T-helper 22 cell (primary cell): ENCODE measurements at places on chromosomes 7 and 10.

DNA sequence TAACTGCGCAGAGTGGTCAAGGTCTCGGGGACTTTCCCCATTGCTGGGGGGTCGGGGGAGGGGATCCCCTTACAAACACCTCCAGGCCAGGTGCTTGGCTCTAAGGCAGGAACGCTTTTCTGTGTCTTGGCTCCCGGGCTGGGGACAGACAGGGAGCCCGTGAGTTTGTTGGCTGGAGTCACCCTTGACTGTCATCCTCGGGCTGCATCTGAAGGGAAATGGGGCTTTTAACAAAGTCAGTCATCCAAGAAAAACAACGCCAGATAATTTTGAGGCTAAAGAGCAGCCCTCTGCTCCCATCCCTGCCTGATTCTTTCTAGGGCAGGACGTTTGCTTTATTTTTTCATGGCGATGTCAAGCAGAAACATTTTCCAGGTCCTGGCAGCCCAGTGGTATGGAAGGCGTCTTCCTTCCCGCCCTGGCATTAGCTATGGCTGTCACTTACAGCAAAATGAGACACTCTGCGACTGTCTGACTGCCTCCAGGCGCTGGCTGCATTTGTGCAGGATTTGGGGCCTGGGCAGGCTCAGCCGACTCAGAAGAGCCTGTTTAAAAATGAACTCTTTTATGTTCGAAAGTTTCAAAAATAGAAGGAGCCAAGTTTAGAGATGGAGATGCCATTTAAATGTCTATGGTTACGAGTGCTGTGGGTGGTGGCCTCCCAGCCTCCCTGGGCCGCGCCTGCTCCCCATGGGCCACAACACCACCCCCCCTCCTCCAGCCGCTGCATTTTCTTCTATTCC, 54.7 kb upstream of the TNS3 start:
- DNase-seq, result no peak

DNA sequence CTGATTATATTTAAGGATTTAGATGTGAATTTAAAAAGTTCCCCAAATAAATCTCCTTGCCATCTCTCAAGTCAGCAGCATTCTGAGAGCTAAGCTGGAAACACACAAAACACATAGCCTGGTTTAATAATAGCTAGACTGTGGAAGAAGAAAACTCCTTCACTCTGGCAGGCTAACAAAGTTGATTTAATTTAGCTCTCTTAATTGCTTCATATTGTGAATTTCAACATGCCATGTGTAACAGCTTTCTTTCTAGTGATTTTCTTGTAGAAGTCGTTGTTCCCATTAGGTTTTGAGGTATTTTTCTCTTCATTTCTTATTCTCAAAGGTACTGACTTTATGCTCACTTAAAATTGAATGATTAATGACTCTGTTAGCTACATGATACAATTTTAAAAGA, 216.8 kb upstream of the AKR1E2 start:
- no peak for DNase-seq

- DNase-seq, result no peak
These were observed 63.0 kb downstream of the CUX1 start for GRCh38 chr7:101880282-101881054.

DNA sequence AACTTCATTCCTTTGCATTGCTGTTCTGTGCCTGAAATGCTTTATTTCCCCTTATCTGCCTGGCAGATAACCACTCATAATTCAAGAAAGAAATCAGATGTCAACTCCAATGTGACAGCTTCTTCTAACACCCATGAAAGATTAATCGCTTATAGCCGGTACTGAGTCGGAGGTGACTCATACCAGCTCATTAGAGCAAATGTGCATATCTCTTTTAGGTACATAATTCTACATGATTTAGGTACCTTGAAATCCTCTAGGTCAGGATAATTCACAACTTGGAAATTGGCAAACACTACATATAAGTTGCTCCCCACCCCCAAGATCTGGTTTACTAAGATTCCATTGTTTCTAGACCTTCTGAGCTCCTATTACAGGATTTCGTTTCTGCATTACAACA, 554.4 kb upstream of the SORCS1 start:
- no peak for DNase-seq

- DNase-seq, result no peak
These were observed 8.8 kb upstream of the DNTT start for GRCh38 chr10:96295475-96295874.

DNA sequence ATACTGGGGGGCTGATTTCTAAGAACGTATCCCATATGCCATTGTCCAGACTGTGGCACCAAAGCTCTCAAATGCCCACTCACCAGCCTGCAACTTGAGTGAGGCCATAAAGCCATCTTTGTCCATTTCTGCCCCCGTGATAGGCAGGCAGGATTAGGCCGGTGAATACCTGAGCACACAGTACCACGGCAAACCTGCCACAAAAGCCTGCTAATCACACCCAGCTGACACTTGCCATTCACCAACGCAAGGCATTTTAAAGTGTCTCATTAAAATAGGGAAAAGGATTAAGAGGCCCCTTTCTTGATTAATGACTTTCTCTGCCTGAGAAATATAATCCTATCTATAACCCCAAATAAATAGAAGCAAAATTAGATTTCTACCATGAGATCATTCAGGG, 111.4 kb upstream of the NANOS1 start:
- DNase-seq, result no peak

DNA sequence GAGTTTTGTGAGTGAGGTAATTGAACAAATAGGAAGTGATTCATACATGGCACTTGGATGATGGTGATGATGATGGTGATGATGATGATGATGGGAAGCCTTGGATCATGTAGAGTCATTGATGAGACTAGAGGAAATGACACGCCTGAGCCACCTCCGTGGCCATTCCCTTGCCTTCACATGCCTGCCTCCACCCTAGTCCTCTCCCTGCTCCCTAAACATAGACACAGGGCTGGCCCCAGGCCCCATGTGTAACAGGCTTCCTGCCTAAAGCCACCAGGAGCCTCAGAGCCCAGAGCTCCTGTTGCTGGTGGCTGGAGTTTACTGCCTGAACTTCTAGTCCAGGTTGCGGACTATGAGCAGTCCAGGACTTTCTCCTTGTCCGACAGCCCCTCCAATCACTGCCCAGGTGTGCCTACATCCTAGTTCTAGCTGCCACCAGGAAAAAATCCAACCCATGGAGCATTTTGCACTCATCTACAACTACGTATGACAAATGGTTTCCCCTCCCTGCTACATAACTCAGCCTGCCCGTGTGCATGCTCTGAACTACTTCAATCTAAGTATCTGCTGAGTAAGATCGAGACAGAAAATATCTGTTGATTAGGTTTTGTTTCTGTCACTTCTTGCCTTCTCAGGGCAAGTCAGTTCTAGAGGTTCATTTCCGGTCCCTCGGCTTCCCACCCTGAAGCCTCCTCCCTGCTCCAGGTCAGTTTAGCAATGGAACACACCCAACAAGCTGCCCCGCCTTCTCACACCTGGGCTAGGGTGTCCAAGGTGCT, 35.5 kb upstream of the KDM7A start:
- no peak for DNase-seq

GRCh38 chr7:5420067-5420880, 3.4 kb downstream of the TNRC18 start:
- DNase-seq, result no peak

DNA sequence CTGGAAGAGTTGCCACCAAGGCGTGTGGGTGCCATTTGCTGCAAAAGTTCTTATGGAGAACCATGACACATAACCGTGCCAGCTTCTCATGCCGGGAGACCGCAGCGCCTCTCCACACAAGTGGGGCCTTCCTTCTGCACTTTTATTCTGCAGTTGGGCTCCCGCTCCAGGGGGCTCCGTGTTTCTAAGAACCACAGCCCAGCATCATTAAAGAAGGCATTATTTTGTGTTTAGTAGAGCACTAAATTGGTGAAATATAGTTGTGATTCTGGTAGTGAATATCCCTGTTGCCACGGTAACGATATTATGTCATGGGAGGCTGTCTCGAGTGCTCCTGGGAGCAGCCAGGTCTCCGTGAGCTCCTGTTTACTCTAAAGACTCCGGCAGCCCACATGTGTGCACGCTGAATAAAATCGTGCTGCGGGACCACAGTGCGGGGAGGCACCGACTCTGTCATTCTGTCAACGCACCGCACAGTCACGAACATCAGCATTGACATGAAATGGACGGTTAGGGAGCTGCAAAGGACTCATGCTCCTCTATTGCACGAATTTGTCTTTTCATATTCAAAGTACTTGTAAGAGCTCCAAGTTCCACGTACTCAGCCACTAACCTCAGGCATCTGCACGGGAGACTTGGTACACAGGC, 68.8 kb upstream of the PITRM1 start:
- no peak for DNase-seq

DNA sequence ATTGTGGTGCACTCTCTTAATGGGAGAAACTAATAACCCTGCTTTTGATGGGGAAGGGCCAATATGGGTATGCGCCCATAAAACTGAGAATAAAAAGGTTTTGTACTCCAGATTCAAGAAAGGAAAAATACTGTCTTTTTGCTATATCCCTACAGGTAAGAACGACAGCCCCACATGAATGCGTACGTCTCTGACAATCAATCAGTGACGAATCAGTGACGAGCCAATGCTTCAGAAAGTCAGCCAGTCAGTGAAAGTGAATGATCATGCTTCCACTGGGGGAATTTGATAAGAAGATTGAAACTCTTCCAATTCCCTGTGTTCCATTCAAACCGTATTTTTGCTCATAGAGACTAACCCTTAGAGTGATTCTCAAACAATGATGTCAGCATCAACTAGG, 26.3 kb downstream of the ARL5B start:
- DNase-seq, result no peak

- DNase-seq, result no peak
These were observed 17.0 kb downstream of the SUN3 start for GRCh38 chr7:48011951-48012350.

DNA sequence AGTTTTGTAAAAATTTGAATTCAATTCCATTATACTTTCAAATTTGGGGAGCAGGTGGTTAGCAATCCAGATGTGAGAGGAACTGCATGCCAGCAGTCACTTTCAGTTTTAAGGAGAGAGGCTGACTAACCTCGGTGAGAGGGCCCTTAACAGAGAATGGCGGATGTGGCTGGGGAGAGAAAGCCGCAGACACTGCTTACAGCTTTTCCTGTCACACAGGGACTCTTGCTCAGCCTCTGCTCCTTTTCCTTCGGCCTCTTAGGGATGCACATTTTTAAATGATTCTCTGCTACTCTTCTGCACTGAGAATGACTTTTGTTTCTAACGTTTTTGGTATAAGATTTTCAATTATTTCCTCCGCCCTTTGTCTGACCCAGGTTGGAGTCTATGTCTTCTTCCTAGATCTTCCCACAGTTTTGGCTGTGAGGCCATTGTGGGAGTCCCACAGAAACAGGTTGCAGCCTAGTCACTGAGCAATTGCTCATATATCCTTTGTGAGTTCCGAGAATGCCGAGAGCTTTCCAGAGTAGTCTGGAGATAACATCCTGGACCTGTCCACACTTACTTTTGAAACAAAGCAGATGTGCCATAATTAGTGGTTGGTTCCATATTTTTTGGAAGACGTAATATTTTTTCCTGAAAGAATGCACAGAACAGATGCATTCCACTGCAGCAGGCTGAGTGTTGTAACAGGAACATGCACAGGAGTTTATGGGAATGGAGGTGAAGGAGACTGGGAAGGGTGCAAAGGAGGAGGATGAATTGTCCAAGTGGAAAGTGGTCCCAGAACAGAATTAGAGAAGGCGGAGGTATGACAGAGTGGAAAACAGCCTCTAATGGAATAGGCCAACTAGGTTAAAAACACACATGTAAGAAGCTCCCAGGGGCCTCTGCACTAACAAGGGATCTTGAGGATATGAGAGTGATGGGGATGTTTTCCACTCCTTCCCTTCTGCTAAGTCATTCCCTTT, 168.0 kb upstream of the ZNF32 start:
- DNase-seq, result peak; percentile 51

DNA sequence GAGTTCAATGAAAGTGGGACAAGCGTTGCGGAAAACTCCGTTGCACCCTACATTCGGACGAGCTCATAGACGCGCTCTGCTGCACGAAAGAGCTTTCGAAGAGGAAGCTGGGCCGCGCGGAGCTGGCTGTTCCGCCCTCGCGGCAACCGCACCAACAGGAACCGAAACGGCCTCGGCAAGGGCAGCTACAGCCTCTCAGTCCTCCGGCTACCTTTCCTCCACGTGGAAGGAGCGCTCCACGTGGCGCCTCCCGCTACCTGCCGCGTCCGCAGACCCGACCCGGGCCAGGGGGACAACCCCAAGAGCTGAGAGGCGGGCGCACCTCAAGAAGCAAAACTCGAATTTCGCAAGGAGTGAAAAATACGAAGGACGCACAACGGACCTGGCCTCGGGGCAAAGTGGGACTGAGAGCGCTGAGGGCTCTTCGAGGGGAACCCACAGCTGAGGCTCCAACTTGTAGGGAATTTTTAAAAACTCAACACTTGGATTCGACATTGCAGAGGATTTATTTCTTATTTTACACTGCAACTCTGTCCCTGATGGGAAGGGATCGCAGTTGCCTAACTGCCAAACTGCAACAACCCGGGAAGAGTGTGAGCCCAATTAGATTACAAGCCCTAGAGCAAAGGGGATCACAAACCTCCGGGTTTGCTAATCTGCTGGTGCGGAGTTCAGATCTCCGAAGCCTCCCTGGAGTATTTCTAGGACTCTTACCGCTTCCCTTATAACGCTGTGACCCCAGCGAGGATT, 1.4 kb downstream of the HPSE2 start:
- DNase-seq, result no peak

GRCh38 chr7:78083476-78084120, 285.0 kb downstream of the PHTF2 start:
- DNase-seq, result no peak

- DNase-seq, result no peak
These were observed 297.8 kb downstream of the SDK1 start for GRCh38 chr7:3598854-3599253.

DNA sequence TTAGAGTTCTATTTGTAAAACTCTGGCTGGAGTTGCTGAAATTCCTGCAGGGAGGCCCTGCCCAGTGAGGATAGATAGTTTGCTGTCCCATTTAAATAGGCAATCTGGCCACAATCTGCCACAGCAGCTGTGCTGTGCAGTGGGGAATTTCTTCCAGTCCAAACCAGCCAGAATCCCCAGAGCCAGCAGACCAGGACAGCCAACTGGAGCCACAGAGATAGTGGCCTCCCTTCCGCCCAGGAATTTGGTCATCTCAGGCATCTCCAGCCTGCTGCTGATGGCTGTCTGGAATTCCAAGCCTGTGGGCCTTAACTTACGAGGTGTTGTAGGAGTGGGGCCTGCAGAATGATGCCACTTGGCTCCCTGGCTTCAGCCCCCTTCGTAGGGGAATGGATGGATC, 643.4 kb downstream of the DNAJB9 start:
- DNase-seq, result no peak

- no peak for DNase-seq
These were observed 15.7 kb upstream of the FLNC start for GRCh38 chr7:128814499-128814898.

DNA sequence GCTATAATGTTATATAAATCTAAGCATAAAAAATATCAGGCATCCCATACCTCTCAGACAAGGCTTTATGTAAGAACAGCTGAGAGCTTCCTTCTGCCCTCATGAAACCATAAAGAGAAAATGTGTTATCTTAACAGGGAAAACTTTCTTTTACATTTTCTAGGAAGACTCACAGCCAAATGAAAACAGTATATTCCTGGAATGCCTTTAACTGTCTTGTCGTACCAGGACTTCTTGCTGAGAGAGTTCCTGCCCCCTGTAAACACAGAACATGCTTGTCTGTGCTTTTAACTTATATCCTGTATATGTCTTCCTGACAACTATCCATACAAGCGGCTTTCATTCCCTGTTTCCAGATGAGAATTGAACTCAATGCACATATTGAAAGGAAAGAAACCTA, 64.8 kb upstream of the AHR start:
- no peak for DNase-seq

- DNase-seq, result no peak
These were observed 5.3 kb upstream of the NAT16 start for GRCh38 chr7:101185258-101185839.

- no peak for DNase-seq
These were observed 2.3 kb upstream of the FUOM start for GRCh38 chr10:133359972-133360610.
